ENCODE measurements at places on chromosomes 4 and X.

DNA sequence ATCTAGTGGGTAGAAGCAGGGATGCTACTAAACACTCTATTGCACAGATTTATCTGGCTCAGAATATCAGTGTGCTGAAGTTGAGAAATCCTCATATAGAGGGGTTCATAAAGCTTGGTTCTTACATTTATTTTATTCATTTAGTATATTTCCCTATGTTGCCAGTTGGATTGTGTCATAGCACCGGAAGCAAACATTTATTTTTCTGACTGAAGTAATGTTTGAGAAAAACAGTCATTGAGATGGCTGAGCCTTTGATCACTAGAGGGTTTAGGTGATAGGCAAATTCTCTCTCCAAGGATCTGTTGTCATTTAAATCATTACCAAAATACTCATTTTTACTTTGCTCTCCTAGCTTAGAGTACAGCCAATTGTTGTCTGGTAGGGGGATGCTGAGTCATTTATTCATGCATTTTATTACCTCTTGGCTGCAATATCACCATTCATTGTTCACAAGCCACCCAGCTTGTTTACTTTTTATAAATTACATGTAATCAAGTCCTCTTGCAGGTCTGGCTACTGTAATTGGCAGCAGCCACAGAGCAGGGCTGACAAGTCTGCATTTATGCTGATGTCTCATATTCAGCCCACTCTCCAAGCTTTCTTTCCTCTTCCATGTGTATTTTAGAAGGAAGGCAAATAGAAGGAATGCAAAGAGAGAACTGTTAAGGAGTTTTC lies 15.2 kb downstream of the GAB1 start:
- no peak for DNase-seq

DNA sequence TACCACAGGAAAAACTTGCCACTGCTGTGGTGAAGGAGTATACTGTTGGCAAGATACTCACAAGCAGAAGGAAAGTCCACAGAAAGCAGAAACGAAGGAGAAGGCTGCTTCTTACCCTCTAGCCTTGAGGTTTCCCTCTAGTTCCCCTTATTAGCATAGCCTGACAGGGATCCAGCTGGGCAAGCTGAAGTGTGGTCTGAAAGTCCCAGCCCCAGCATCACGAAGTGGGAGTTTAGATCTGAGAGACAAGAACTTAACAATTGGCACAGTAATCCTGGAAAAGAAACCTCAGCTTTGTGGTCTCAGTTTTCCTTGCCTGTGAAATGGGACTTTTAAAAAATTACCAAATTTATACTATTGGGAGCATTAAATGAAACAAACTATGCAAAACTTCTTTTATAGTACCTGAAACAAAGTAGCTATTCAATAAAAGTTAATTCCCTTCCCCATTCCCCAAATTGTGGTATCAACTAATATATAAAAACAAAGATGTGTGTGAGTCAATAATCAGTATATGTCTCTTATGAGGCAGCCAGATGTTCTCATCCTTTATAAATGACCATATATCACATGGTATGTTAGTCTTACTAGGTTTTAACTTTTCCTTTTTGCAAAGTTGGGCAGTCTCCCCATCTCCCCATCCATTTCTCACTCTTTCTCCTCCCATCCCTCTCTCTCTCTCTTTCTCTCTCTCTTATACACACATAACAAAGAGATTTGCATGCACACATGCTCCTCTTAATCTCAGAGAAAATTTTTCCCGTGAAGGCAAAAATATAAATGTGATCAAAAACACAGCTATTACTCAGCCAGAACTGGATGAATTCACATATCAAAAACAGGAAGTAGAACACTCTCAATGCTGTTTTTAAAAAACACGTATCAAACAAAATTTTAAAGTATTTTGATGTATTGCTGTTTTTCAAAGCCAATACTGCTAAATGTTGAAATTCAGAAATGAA lies 57.8 kb downstream of the SCFD2 start:
- no peak for DNase-seq

GRCh38 chrX:24025741-24026403 lies 1.1 kb downstream of the KLHL15 start:
- no peak for DNase-seq

DNA sequence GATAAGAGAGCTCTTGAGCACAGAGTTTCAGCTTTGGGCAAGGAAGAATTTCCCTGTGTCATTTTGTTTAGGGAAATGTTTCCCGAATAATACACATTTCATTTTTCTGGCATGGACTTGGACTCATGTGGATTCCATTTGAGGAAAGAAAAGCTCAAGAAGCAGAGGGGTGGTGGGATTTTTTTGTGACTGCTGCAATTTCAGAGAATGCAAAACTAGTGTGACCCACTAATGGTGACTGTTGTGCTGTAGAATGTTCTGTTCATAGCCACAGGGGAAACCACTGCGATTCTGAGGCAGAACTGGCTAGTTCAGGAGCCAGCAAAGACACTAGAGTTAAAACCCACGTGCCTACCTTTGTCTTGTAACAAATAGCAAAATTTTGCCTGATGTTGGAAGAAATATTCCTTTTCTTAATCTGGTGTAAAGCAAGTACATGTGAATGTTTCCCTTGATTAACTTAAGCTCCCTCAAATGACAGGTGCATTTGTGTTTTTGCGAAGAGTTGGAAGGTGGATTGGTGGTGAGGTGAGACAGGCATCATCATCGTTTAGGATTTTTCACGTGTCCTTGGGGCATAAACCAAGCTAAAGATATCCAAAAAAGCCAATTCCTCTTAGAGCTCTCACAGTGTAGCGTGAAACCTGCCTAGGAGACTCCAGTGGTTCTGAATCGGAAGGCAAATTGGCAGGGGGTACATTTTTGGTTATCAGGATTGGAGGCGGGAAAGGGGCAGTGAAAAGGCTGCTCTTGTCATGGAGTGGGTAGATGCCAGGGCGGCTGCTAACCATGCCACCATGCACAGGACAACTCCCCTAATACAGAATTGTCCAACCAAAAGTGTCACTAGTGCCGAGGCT lies 38.0 kb upstream of the FAM9C start:
- DNase-seq: no peak

GRCh38 chr4:60089546-60090273 lies 1110.4 kb upstream of the ADGRL3 start:
- no peak for DNase-seq

GRCh38 chr4:86961116-86961515 lies 26.3 kb downstream of the AFF1 start:
- DNase-seq: no peak

GRCh38 chrX:129637217-129638109 lies 17.3 kb downstream of the APLN start:
- peak; percentile 66 for DNase-seq

DNA sequence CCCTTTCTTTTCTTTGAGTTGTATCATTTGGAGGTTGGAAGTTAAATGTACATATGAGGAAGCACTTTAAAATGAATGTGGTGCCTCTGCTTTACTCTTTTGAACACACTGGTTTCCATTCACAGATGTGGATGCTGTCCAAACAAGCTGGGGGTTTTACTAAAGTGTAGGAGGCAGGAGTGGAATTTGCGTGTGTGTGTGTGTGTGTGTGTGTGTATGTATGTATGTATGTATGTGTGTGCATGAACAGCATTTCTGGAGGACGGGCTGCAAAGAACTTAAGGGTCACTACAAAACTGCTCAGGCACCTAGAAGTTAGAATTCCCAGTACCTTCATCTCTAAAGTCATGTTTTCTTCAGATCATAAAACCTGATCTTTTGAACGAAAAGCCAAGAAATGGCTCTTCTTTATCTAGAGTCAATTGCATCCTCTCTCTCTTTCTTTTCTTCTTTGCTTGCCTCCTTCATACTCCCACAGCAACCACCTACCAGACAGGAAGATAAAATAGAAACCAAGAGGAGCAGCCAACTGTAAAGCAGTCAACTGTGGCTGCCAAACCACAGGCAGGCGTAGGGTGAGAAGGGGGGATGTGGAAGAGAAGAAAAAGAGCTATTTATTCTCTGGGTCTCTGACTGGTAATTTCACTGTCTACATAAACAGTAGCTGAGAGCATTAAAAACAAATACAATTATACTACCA lies 177.0 kb upstream of the RASGEF1B start:
- peak; percentile 22 for DNase-seq

DNA sequence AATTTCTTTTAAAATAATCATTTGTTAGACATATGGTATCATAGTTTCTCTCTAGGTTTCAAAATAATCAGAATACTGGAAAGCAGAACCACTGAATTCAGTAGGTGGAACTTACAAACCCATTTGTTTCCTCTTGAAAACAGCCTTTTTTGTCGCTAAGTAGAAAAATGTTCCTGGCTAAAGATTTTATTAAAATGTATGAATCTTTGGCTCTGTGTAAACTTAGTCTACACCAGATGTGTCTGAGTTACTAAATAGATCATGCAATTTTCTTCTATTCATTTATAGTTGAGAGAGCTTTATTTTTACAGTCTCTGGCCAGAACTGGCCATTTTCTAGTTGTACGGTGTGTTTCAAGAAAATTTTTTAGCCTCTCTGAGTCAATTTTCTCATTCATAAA lies 1.0 kb downstream of the CYSLTR1 start:
- no peak for DNase-seq

DNA sequence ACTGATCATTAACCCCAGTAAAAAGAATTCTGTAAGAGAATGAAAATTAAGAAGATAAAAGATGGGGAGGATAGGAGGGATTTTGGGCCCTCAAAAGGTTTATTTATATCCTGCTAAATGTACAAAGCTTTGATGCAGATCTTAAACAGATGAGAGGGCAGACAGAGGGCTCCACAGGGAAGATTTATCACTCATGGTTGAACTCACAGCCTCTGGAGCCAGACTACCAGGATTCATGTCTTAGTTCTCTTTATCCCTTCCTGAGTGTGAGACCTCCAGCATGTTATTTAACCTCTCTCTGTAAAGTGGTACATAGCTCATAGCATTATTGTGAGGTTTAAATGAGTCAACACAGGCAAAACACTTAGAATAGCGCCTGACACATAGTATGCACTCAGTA lies 74.4 kb downstream of the SOWAHB start:
- DNase-seq: no peak

DNA sequence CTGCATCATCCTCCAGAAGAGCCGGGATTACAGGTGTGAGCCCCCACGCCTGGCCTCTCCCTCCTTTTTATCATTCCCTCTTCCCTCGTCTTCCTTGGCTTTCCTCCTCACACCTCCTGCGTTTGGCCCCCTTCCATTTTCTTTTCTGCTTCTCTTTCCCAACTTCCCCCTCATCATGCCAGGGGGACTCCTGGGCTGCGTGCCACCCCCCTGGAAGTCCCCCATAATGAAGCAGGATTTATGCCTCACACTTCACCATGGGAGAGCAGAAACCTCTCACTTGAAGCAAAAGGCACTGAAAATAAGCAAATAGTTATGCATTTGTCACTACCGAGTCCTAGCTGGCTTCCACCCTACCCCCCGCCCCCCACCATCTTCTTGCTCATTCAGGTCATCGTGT lies 7.9 kb downstream of the TKTL1 start:
- DNase-seq: no peak

DNA sequence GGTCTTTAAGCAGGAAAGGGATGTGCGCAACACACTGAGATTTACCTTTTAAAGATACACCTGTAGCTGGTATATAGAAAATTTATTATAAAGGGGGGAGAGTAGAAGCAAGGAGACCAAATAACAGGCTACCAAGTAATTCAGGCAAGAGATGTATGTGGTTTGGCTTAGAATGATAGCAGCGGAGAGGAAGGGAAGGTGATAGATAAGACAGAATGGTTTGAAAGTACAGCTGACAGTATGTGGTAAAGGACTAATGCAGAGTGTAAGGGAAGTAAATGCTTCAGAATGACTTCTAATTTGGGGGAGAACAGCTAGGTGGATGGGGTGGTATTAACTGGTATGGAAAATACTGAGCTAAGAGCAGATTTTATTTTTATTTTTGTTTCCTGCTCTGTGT lies 308.9 kb downstream of the ANTXR2 start:
- DNase-seq: no peak

DNA sequence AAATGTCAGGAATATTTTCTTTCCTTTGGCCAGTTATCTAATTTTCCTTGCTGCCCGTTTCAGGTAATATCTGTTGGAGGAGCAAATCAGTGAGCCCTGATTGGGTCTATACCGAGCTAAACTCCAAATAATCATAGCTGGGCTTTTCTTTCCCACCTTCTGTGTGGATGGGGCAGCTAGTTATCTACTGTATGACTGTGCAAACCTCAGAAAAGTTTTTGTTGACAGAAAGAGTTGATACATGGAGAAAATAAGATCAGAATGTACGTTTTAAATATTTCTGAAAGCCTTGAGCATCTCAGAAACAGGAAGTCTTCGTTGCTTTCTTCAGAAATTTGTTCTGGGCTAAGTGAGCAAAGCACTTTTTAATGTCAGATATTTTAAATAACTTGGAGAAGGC lies 6.2 kb upstream of the CXCL5 start:
- no peak for DNase-seq

DNA sequence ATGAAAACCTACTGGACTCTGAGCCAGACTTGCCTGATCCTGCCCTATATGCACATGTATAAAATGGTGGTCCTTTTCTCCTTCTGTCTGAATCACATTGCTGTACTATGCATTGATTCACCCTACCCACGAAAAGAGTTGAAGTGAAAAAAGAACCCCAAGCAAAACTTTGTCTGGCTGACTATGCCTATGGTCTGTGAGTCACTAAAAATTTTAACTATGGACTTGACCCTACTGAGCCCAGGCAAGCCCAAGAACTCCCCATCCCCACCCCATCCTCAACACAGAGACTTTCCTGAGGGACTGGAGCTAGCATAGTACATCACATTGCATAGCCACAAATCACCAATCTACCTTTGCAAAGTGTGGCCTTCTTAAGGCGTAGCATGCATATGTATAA lies 116.6 kb upstream of the TENM3 start:
- no peak for DNase-seq

- DNase-seq: no peak
These were observed 11.7 kb downstream of the OTUD5 start for GRCh38 chrX:48945517-48946348.

DNA sequence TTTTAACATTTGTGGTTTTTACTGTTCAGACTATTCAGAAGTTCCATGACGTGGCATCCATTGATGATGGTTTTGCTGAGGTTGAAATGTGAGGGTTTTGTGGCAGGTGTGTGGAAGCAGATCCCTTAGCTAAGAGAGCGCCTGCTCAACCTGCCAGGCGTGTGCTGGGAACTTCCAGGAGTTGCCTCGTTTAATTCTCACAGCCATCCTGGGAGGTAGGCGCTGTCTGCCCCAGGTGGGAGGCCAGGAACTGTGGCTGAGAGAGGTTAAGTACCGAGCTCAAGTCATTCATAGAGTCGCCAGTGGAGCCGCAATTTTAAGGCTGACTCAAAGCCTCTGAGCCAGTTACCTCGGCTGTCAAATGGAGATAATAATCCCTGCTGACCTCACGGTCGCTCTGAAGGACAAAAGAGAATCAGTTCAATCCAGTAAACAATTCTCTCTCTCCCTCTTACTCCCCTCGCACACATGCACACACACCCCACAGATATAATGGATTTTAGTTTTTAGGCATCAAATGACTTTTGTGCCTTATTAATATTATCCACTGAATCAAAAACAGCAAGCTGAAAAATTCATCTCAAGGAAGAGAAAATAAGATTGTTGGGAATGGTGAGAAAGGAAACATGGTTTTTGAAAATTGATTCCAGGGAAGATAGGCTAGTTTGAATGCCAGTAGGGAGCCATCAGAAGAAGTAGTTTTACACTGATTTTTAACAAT lies 171.3 kb downstream of the PTTG2 start:
- peak; percentile 75 for DNase-seq

Data from stimulated activated naive CD8-positive, alpha-beta T cell treated with anti-CD3 and anti-CD28 coated beads, Interleukin-15, amount 100 ng/mL, for 72 hours (primary cell).